ENCODE measurements at places on chromosomes 2 and 18.
A peak's percentile ranks its signal among the peaks of the same experiment; 100 is the strongest.

DNA sequence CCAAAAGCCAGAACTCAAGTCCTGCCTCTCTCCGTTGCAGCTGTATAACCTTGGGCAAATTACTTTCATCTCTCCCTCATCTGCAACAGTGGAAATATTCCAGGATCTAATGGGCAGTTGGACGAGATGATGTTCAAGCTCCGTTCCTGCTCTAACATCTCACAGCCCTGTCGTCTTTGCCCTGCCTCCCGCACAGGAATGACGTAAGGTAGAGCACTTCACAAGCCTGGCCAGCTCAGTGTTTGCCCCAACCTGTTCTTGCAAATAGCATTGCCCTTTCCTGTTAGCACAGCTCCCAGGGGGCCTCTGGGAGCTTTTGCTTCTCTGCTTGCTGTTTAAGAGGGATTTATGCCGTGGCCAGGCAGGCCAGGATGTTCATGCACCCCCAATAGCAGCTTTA is 107.9 kb downstream of the KLHL29 start:
- no peak for DNase-seq

- no peak for DNase-seq
Observed at GRCh38 chr2:133557614-133558013, 10.6 kb downstream of the NCKAP5 start.

- DNase-seq, result no peak
Observed at GRCh38 chr2:145984580-145984979, 1464.7 kb upstream of the ZEB2 start.

GRCh38 chr18:9804517-9805104 is 81.2 kb upstream of the TXNDC2 start:
- no peak for DNase-seq

GRCh38 chr2:56357655-56358295 is 174.0 kb downstream of the CCDC85A start:
- DNase-seq, result no peak

GRCh38 chr2:187206071-187206470 is 242.0 kb downstream of the CALCRL start:
- no peak for DNase-seq

DNA sequence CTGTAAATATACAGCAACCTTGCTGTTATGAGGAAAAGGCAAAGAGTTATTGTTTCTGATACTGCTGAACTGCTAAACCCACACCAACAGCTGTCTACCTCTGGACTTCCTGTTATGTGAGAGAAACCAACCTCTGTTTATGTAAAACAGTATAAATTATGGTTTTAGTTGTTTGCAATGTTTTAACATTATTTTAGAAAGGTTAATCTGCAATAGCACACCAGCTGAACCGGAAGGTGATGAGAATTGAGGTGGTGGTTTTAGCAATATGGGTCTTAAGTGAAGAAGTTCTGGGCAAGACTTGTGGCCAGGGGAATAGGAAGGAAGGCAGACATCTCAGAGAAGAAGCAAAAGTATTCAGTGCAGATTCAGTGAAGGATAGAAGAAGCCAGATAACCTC is 237.8 kb downstream of the PLCL1 start:
- no peak for DNase-seq

GRCh38 chr2:129747500-129748125 is 231.9 kb upstream of the RAB6C start:
- no peak for DNase-seq

GRCh38 chr2:3172265-3172935 is 205.2 kb downstream of the EIPR1 start:
- DNase-seq, result no peak

DNA sequence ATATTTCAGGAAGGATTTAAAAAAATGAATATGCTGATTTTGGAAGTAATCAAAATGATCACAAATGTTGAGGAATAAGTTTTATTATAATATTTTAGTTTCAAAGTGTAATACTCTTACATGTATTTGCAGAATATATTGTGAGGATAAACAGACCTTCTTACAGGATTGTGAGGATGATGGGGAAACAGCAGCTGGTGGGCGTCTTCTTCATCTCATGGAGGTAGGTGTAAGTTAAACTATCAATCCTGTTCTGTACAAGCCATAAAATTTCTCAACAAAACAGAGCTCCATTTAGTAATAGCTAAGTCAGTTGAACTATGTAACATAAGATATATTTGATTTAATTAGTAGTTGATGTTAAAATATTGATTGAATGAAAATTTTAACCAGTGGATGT is 12.5 kb upstream of the HRH4 start:
- DNase-seq, result no peak

GRCh38 chr2:130241041-130241707 is 42.9 kb upstream of the TUBA3E start:
- no peak for DNase-seq

GRCh38 chr2:42795841-42796301 is 3.5 kb upstream of the HAAO start:
- no peak for DNase-seq

GRCh38 chr18:23938043-23938756 is 76.4 kb upstream of the TTC39C start:
- peak; percentile 70 for DNase-seq

DNA sequence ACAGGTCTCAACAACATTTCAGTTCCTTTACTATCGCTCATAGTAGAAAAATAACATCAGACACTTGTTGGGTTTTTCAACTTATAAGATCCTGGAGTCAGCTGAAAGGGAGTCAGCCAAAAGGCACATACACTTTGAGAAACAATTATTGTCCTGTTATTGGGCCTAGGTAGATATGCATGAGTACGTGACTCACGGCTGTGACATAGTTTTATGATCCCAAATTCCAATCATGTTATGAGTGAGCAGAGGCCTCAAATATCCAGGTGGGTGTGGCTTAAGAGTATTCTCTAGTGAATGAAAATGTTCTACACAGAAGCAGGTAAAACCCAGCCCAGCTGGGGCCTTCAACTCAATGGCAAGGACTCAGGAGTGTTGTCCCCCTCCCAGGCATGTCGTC is 27.2 kb downstream of the SERPINB8 start:
- no peak for DNase-seq

DNA sequence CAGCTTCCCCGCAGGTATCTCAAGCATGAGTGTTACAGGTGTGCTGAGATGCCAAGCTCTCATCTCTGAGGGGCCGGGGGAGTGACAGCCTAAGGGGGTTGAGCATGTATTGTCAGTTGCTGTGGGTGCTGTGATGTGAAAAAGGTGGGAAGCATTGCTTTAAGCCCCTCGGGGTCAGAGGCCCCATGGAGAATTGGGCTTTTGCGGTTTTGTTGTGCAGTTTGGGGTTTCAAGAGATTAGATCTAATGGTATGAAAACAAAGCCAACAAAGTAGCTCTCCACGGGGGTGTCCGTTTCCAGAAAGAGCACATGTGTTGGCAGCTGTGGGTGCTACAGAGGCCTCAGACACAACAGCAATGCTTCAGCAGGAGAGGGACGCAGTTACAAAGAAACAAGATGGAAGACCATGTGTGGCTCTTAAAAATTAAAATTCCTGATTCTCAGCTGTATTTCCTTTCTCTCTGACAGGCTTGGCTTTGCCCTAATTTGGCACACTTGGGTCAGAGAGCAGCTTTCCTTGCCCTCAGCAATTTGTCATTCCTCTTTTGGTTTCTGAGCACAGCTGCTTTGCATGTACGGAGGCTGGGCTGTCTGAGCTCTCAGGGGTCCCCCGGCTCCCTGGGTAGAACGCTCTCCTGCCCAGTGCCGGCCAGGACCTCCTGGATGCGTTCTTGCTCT is 69.9 kb downstream of the TMEM247 start:
- DNase-seq, result no peak

All from T-helper 2 cell (primary cell).